ENCODE measurements at places on chromosomes 13 and 19. TPM values are rescaled to one million over a fixed set of nuclear protein-coding genes. Genes with fewer than 3 reads are reported as not detected.

DNA sequence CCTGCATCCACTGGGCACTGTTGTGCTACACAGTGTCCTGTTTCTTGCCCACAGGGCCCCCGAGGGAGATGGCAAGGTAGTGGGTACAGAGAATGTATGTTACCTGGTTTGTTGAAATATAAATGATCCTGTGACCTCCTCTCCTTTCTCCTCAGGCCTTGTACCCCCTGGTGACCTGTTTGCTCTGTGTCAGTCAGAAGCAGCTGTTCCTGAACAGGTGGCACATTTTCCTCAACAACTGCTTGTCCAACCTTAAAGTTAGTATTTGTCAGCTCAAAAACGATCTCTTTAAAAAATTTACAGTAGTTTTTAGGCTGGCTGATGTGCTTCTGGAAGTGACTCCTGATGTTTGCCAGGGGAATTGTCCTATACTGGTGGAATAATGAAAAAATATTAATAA is 105.1 kb downstream of the FRY start:
- H3K27ac ChIP-seq, result no peak overlapping the region
- no peak for DNase-seq
- H3K36me3 ChIP-seq, result no peaks in the 10 kb centered on the region
- H3K27me3 ChIP-seq, result no peaks in the 10 kb centered on the region
- peaks cover 4% of the 10 kb centered on the region for H3K4me1 ChIP-seq

- H3K27ac ChIP-seq, result peak overlapping the region; percentile 85
- no peaks in the 10 kb centered on the region for H3K27me3 ChIP-seq
- peaks cover 31% of the 10 kb centered on the region for H3K4me1 ChIP-seq
- H3K4me3 ChIP-seq, result no peak overlapping the region
- DNase-seq, result no peak
- H3K36me3 ChIP-seq, result peaks cover 14% of the 10 kb centered on the region
Observed at GRCh38 chr19:36060430-36060829, 5.7 kb downstream of the WDR62 start.

DNA sequence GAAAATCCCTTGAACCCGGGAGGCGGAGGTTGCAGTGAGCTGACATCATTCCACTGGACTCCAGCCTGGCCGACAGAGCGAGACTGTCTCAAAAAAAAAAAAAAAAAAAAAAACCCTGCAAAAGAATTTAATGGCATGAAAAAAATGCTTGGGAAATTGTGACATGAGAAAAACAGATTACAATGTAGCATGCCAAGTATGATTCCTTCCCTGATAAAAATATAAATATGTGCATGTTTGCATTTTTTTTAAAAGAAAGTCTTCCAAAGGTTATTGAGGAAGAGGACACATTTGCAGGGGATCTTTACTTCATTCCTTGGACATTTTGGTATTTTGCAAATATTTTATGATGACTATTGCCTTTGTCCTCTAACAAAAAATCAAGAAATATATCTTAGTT is 14.5 kb upstream of the ZBTB32 start:
- no peaks in the 10 kb centered on the region for H3K36me3 ChIP-seq
- DNase-seq, result peak; percentile 41
- H3K27me3 ChIP-seq, result no peaks in the 10 kb centered on the region
- no peaks in the 10 kb centered on the region for H3K4me1 ChIP-seq

- H3K4me3 ChIP-seq, result no peak overlapping the region
- peak; percentile 72 for DNase-seq
- peak overlapping the region; percentile 7 for H3K27ac ChIP-seq
- no peaks in the 10 kb centered on the region for H3K36me3 ChIP-seq
Observed at GRCh38 chr19:6849876-6850275, 37.5 kb upstream of the ADGRE1 start.

- H3K27ac ChIP-seq, result no peak overlapping the region
- H3K36me3 ChIP-seq, result peaks cover 3% of the 10 kb centered on the region
- peaks cover 18% of the 10 kb centered on the region for H3K27me3 ChIP-seq
- H3K4me1 ChIP-seq, result peaks cover 22% of the 10 kb centered on the region
- H3K4me3 ChIP-seq, result no peak overlapping the region
Observed at GRCh38 chr19:46000491-46001246, 5.4 kb downstream of the CCDC61 start.

DNA sequence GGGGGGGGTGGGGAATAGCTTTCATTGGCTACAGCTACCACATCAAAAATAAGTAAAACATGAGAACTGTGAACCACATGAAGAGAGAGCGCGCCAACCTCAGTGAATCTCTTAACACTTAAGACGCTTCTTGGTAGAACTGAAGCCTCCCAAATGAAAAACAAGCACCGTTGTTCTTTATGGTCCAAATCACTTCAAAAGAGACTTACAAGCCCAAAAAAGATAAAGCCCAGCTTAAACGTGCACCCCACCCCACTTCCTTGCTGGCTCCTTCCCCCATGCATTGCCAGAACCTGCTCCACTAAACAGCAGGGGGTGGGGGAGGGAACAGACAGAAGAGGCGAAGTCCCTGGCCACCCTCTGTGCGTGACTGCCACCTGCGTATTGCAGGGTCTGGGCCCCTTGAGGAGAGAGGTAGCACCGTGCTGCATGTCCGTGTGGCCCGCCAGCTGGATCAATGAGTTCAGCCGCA is 479.1 kb downstream of the FOXO1 start:
- DNase-seq, result no peak
- no peaks in the 10 kb centered on the region for H3K27me3 ChIP-seq
- peaks cover 28% of the 10 kb centered on the region for H3K4me1 ChIP-seq

GRCh38 chr13:74325106-74325505 is 190.9 kb upstream of the KLF12 start:
- H3K4me3 ChIP-seq, result no peak overlapping the region
- peaks cover 3% of the 10 kb centered on the region for H3K4me1 ChIP-seq
- no peaks in the 10 kb centered on the region for H3K27me3 ChIP-seq

DNA sequence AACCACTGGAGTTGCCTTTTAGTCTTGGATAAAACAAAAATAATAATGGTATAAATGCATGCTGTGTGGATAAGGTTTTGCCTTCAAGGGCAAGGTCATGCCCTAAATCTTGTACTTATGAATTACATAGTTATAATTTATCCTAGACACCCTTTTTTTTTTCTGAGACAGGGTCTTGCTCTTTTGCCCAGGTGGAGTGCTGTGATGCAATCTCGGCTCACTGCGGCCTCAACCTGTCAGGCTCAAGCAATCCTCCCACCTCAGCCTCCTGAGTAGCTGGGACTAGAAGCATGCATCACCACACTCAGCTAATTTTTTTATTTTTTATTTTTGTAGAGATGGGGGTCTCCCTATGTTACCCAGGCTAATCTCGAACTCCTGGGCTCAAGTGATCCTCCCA is 7.7 kb upstream of the DACT3 start:
- peaks cover 3% of the 10 kb centered on the region for H3K27me3 ChIP-seq
- no peak overlapping the region for H3K4me3 ChIP-seq
- no peaks in the 10 kb centered on the region for H3K4me1 ChIP-seq
- H3K27ac ChIP-seq, result no peak overlapping the region
- H3K36me3 ChIP-seq, result peaks cover 8% of the 10 kb centered on the region

DNA sequence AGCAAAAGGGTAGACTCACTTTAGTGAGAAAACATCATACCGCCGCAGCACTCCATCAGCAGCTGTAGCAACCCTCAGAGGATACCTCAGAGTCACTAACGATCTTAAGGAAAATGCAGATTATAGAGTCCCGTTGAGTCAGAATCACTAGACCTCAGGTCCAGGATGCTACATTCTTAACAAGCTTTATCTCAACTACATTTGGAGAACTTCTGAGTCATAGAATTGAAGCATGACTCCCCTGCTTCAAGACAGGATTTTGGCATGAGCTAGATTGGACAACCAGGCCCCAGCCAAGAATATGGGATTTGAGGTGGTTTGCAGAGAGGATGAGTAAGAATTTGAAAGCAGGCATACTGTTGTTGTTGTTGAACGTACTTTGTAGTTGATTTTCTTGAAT is 118.9 kb upstream of the UBL3 start:
- H3K27ac ChIP-seq, result no peak overlapping the region
- no peaks in the 10 kb centered on the region for H3K27me3 ChIP-seq
- H3K4me1 ChIP-seq, result no peaks in the 10 kb centered on the region
- H3K36me3 ChIP-seq, result no peaks in the 10 kb centered on the region

DNA sequence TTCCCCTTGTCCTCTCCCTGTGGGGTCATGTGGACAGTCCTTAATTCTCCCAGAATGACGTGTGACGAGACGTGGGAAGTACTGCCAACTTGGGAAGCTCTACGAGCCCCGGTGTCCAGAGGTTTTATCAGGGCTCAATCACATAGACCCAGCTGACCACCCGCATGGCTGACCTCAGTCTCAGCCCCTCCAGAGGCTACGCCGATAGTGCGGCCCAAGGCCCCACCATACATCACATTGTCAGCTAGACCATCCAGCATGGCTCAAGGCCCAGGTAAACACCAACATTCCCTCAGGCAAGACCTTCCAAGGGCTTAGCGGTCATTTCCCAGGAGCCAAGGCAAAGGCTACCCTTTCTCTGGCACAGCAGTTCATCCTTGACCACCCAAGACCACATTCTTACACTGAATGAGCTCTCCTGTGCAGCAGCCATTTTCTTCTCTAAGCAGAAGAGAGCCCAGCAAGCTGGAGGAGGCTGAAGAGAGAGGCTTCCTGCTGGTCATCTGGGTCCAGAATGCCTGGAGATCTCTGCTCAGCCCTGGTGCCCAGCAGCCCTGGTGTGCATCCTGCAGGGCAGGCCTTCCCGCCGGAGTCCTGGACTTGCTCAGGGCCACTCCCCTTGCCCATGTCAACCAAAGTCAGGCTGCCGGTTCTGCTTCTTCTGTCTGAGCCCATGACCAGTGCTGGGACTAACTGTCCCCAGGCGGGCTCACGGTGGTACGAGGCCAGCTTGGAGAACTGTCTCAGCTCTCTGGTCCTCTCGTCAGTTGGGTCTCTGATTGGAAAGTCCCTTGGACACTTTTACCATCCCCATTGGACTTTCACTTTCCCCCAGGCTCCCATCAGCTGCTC is 7.9 kb upstream of the F10 start:
- no peak overlapping the region for H3K4me3 ChIP-seq
- H3K36me3 ChIP-seq, result no peaks in the 10 kb centered on the region
- DNase-seq, result no peak
- H3K27me3 ChIP-seq, result peaks cover 38% of the 10 kb centered on the region

DNA sequence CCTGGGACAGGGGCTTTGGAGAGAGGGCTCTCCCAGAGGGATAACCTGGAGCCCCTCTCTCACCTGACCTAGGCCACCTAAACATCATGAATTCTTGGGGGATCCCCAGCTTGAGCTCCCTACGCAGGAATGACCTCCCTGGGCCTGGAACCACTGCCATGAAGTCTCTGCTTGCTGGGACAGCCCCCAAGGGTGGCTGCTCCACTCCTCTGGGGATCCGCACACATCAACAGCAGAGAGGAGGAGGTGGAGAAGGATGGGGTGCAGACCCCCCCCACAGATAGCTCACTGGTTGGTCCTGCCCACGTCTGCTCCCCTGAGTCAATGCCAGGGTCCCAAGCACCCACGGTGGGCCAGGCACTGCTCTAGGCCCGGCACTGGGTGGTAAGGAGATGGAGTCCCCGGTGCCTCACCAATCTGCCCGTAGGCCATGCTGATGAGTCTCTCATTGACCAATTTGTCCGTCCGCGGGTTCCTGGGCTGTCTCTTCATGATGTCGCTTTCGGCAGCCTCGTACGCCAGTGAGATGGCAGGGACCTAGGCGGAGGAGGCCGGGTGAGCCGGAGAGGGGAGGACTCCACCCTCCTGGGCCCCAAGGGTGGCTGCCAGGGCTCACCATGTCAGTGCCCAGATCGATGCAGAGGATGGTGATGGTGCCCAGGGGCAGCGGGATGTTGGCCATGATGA is 10.8 kb upstream of the RABAC1 start:
- no peak overlapping the region for H3K27ac ChIP-seq
- DNase-seq, result no peak
- peaks cover 3% of the 10 kb centered on the region for H3K27me3 ChIP-seq
- H3K4me3 ChIP-seq, result no peak overlapping the region

Gene IGSF23
- not detected for total RNA-seq

Gene ELANE
- total RNA-seq, result 0.22 TPM

Gene RAP2A
- 21.9 TPM for total RNA-seq

Data from muscle of leg (tissue), 16 donors.